ENCODE measurements at places on chromosomes 1 and 21. TPM values are rescaled to one million over a fixed set of nuclear protein-coding genes. Genes with fewer than 3 reads are reported as not detected.

DNA sequence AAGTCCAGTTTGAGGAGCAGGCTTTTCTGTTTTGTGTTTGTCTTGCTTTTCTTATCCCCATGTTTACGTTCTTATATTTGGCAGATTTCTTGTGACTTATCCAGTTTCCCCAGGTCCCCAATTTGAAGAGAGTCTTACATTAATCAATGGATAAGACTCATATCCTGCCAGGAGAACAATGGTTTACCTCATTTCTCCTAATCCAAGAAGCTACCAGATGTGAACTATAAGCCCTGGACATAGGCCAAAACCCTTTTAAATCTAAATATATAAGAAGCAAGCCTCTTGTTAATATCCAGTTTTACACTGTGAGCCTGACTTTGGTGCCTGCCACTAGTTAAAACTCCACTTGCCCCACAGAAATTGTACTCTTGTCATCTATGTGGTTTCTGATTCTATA is 15.1 kb upstream of the COP1 start:
- DNase-seq, result no peak

- DNase-seq, result no peak
These were observed 32.3 kb downstream of the RCAN1 start for GRCh38 chr21:34582506-34583150.

DNA sequence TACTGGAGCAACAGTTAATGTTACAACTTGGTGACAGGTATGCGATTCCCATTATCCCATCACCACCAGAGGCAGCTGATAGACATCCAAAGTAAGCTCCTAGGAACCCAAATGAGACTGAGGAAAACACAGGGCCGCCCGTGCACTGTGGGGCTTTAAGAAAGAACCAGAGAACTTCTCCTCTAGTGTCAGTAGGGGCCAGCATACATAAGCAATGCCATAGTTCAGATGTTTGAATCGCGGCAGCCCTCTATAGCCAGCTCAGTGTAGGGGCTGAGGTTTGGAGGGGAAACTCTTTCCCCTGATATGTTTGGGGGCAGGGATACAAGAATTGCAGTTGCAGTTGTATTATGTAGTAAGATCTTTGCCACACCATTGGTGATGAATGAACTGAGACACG is 593.3 kb upstream of the NCAM2 start:
- DNase-seq, result no peak

ILDR2 gene
- total RNA-seq, result 0.29 TPM

RAVER2 gene
- 3.5 TPM for total RNA-seq

Measured in mesenteric fat pad (tissue), 1 donor.